ENCODE measurements at places on chromosomes 4 and X. TPM values are rescaled to one million over a fixed set of nuclear protein-coding genes. Genes with fewer than 3 reads are reported as not detected.

DNA sequence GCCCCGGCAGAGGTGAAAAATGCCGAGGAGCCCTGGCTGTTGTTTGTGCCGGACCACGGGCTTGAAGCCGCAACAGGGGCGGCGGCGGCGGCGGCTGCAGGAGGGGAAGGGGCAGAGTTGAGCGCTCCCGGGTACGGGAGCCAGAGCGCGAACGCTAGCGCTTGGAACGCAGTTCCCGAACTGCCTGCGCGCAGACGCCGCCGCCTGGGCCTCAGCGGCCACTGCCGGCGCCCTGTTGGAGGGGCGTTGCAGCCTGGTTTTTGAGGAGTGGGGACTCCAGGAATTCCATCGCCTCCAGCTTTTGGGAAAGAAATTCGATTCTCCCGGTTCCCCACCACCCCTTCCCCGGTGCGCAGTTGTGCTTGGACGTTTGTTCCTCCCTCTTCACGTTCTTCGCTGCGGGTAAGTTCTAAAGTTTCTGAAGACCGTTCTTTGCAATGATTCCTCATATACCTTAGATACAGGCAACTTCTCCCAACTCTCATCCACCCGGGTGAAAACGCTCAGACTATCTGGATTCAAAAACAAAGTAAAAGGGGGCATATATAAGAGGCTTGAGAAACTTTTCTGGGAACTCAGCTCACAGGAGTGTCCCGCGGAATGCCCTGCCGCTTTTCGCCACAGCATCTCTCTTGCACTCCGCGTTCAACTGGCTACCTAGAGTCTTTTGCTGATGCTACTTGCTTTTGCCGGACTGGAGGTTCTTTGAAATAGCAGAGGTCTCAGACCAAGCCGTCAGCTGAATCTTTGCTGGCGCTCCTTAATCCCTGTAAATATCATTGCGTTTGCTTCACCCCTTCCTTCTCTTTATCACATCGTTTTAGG is 1.0 kb downstream of the FAT4 start:
- peaks cover 63% of the 10 kb centered on the region for H3K27me3 ChIP-seq
- peak; percentile 15 for DNase-seq
- peak overlapping the region; percentile 70 for H3K4me3 ChIP-seq
- peaks cover 27% of the 10 kb centered on the region for H3K4me1 ChIP-seq
- no peak overlapping the region for H3K27ac ChIP-seq

DNA sequence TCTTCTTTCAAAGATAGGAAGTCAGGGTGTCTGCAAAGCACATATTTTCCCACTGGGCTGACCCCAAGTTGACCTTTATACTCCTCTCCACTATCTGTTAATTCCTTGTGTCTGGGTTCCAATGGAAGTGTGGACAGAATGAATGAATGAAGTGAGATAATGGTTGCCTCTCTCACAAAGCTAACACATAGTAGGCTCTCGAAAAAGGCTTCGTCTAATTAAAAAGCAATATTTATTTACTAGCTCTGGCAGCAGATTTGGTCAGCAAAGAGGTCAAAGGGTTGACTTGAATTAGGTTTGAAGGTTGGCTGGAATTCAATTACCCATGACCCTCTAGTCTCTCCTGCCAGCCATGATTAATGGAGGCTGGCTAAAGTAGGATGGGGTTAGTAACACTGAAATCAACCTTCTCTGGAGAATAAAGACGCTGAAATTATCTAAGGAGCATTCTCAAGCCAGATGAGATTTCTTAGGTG is 280.3 kb upstream of the KLF3 start:
- H3K36me3 ChIP-seq = no peaks in the 10 kb centered on the region
- no peak for DNase-seq
- peaks cover 15% of the 10 kb centered on the region for H3K4me1 ChIP-seq
- no peaks in the 10 kb centered on the region for H3K27me3 ChIP-seq
- no peak overlapping the region for H3K27ac ChIP-seq

GRCh38 chr4:110003401-110004187 is 90.9 kb downstream of the EGF start:
- H3K4me3 ChIP-seq = no peak overlapping the region
- H3K36me3 ChIP-seq = no peaks in the 10 kb centered on the region
- peak; percentile 17 for DNase-seq
- H3K27me3 ChIP-seq = no peaks in the 10 kb centered on the region
- H3K27ac ChIP-seq = no peak overlapping the region
- peaks cover 6% of the 10 kb centered on the region for H3K4me1 ChIP-seq

GRCh38 chr4:52743444-52744019 is 7.7 kb downstream of the ERVMER34-1 start:
- H3K36me3 ChIP-seq = no peaks in the 10 kb centered on the region
- H3K27me3 ChIP-seq = peaks cover 11% of the 10 kb centered on the region
- no peak overlapping the region for H3K4me3 ChIP-seq
- H3K27ac ChIP-seq = no peak overlapping the region

DNA sequence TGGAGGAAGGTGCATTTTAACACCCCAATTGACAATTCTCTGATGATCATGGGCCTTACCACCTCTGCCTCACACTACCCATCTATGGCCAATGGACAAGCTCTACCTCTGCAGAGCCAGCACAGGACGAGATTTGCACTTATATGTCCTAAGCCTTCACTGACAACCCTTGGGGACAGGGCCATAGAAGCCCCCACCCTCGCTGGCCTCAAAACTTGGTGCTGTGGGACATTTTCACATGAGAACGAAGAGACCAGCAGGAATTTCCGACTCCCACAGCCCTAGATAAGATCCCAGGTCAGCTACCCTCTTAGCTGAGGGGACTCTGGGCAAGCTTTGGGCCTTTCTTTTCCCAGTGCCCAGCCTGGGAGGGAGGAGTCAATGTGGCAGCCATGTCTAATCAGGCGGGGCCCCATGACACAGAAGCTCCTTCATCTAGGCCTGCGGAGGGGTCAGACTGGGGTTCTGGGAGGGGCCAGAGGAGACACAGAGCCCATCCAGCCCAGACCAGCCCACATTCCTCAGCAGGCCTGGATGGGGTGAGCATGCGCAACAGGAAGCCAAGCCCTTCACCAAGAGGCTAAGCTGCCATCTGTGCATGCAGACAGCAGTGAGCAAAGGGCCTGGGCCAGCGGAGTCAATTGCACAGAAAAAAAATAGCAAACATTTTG is 12.1 kb downstream of the PJA1 start:
- no peaks in the 10 kb centered on the region for H3K4me1 ChIP-seq
- no peak for DNase-seq
- H3K27ac ChIP-seq = no peak overlapping the region
- H3K27me3 ChIP-seq = no peaks in the 10 kb centered on the region
- no peak overlapping the region for H3K4me3 ChIP-seq
- no peaks in the 10 kb centered on the region for H3K36me3 ChIP-seq

DNA sequence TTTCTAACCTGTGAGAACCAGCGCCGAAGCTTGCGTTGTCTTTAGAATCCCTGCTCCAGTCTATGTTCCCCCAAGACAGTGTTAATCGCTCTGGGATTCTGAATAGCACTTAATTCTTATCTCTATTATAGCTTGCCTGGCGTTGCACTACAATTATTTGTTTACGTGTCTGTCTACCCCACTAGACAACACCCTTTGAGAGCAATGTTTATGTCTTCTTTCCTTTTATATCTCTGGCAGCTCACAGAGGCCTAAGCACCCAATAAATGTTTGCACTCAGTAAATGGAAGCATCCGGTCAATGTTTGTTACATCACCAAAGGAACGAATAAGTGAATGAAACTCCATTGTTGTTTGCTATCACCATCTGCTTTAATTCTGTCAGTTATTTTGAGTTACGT is 4.8 kb upstream of the NHS start:
- DNase-seq = no peak
- H3K36me3 ChIP-seq = no peaks in the 10 kb centered on the region
- H3K4me3 ChIP-seq = no peak overlapping the region
- H3K4me1 ChIP-seq = no peaks in the 10 kb centered on the region

GRCh38 chr4:157992038-157992705 is 180.7 kb downstream of the GASK1B start:
- no peaks in the 10 kb centered on the region for H3K36me3 ChIP-seq
- H3K27ac ChIP-seq = no peak overlapping the region
- no peaks in the 10 kb centered on the region for H3K27me3 ChIP-seq
- H3K4me1 ChIP-seq = no peaks in the 10 kb centered on the region

- peak overlapping the region; percentile 48 for H3K4me3 ChIP-seq
- DNase-seq = no peak
- H3K27me3 ChIP-seq = no peaks in the 10 kb centered on the region
- peak overlapping the region; percentile 82 for H3K27ac ChIP-seq
These were observed 7.4 kb downstream of the HNRNPH2 start for GRCh38 chrX:101415180-101416145.

DNA sequence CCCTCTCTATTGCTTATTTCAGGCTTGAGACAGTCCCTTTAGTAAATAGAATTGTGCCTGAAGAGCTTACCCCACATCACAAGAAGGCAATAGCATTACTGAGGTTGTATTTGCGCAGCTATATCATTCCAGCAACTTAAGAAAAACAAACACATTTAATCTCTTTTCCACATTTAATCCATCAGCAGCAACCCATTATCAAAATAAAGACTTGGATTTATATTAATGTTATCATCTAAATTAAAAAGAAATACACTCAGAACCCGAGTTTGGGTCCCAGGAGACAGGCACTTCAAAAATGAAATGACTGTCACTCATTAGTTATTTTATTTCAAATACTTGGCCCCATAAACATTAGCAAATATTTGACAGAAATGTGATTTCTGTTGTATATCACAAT is 10.4 kb downstream of the TFDP3 start:
- H3K27me3 ChIP-seq = no peaks in the 10 kb centered on the region
- no peak overlapping the region for H3K4me3 ChIP-seq
- H3K27ac ChIP-seq = no peak overlapping the region
- no peaks in the 10 kb centered on the region for H3K36me3 ChIP-seq

GRCh38 chrX:119067023-119067739 is 5.6 kb upstream of the CT47C1 start:
- H3K4me3 ChIP-seq = no peak overlapping the region
- H3K27ac ChIP-seq = no peak overlapping the region
- DNase-seq = peak; percentile 66

- H3K4me1 ChIP-seq = peaks cover 70% of the 10 kb centered on the region
- peaks cover 3% of the 10 kb centered on the region for H3K36me3 ChIP-seq
- H3K27me3 ChIP-seq = no peaks in the 10 kb centered on the region
- H3K27ac ChIP-seq = peak overlapping the region; percentile 94
- peak; percentile 20 for DNase-seq
- H3K4me3 ChIP-seq = peak overlapping the region; percentile 53
These were observed 12.6 kb downstream of the CA5B start for GRCh38 chrX:15750611-15751154.

- no peak overlapping the region for H3K4me3 ChIP-seq
- H3K27ac ChIP-seq = no peak overlapping the region
- H3K27me3 ChIP-seq = no peaks in the 10 kb centered on the region
- DNase-seq = no peak
These were observed 141.5 kb downstream of the RPS6KA6 start for GRCh38 chrX:84046403-84046984.

DNA sequence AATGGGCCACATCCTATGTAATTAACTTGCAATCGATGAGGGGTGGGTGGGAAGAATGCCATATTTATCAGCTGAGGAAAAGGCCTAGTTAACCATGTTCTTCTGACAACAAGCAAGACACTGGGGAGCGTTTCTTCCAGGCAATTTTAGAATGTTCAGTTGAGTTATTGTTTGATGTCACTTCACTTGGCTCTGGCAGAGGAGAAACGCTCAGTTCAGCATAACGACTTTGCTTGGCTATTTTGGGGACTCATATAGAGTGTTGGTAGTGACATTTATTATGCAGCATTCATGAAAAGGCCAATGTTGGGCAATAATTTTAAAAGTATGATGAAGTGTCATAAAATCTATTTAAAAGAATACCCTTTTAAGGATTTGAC is 648 bp downstream of the SYNPO2 start:
- peaks cover 14% of the 10 kb centered on the region for H3K4me1 ChIP-seq
- no peak for DNase-seq
- H3K4me3 ChIP-seq = peak overlapping the region; percentile 71
- no peak overlapping the region for H3K27ac ChIP-seq
- peaks cover 21% of the 10 kb centered on the region for H3K27me3 ChIP-seq
- no peaks in the 10 kb centered on the region for H3K36me3 ChIP-seq

DNA sequence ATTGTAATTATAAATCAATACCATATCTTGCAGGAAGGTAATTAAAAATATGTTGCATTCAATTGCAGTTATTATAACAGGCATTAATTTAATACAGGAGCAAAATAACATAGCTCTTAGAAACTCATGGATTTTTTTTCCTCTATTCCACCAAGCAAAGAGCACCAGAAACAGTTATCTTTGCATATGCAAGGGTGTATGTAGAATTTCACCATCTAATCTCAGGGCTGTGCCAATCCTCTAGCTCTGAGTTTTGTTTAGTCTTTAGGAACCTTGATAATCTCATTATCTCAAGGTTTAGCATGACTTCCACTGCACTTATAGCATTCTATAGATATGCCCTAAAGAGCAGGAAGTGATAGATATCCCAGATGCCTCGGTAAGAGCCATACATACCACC is 197.5 kb downstream of the VEGFC start:
- H3K36me3 ChIP-seq = no peaks in the 10 kb centered on the region
- H3K4me1 ChIP-seq = no peaks in the 10 kb centered on the region
- H3K4me3 ChIP-seq = no peak overlapping the region
- H3K27me3 ChIP-seq = no peaks in the 10 kb centered on the region

DNA sequence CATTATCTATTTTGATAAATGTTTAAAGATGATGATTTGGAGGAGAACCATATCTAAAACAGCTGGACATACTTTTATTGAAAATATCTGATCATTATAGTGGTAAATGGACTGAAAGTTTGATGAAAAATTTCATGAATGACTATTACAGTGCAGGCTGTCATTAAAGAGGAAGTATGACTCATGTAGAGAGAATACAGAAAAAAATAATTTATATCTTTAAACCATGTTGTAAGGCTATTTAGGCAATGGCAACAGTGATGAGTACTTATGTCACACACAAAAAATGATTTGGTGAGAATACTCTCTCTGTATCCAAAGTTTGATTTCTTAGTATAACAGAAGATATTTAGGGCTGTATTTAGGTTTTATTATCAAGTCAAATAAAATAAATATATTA is 3.9 kb upstream of the GLRB start:
- H3K4me1 ChIP-seq = no peaks in the 10 kb centered on the region
- no peak for DNase-seq
- peaks cover 10% of the 10 kb centered on the region for H3K27me3 ChIP-seq
- no peak overlapping the region for H3K4me3 ChIP-seq

GRCh38 chr4:147866532-147867271 is 134.8 kb downstream of the ARHGAP10 start:
- H3K4me1 ChIP-seq = peaks cover 7% of the 10 kb centered on the region
- peaks cover 3% of the 10 kb centered on the region for H3K36me3 ChIP-seq
- no peak overlapping the region for H3K4me3 ChIP-seq
- H3K27ac ChIP-seq = no peak overlapping the region

- H3K27me3 ChIP-seq = no peaks in the 10 kb centered on the region
- H3K4me3 ChIP-seq = no peak overlapping the region
- no peak overlapping the region for H3K27ac ChIP-seq
- H3K4me1 ChIP-seq = no peaks in the 10 kb centered on the region
- no peak for DNase-seq
These were observed 52.7 kb downstream of the ASB9 start for GRCh38 chrX:15217161-15217560.

SRPK3 gene
- total RNA-seq = not detected

ADH7 gene
- total RNA-seq = not detected

PLRG1 gene
- total RNA-seq = 99.3 TPM

PRKG2 gene
- 0.10 TPM for total RNA-seq

DMD gene
- 0.64 TPM for total RNA-seq

SMR3B gene
- total RNA-seq = not detected

AWAT1 gene
- total RNA-seq = not detected

NSG1 gene
- 11.4 TPM for total RNA-seq

PCYT1B gene
- 0.14 TPM for total RNA-seq
